Stimulated activated CD8-positive, alpha-beta memory T cell treated with anti-CD3 and anti-CD28 coated beads, Interleukin-7, amount 100 ng/mL, for 4 hours (primary cell): ENCODE measurements at places on chromosomes 6 and 20.

DNA sequence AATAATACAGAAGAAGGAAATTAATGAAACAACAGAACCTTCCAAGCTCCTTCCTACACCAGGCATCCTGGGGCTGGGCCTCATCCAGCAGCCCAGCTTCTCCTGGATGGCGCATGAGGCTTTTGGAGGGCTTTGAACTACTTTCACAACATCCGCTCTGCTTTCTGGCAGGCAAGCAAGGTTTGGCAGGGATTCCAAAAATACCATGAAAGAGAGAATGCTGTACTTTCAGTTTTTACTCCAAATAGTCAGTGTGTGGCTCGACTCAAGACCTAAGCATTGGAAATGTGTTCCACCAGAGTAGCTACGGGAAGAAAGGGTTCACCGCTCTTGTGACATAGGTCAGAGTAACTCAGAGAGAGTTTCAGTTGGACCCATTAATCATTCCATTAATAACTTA lies 125.4 kb downstream of the OPRM1 start:
- DNase-seq: no peak

DNA sequence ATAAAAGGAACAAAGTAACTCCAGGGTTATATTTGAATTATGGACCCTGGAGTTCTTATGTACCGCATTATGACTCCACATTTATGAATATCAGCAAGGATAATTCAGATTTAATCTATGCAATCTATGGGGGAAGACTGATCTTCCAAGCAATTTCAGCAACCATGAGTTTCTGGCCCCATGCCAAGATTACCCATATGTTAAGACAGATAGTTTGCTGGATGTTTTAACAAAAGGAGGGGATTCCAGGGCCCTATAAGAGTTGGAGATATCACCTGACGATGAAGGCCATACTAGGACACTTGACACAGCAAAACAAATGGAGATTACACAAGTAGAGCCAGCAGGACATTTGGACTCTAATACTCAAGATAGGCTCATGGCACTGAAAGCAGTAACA lies 45.9 kb upstream of the PLN start:
- no peak for DNase-seq

- DNase-seq: no peak
These were observed 370.7 kb upstream of the AGPAT4 start for GRCh38 chr6:161644521-161644920.

DNA sequence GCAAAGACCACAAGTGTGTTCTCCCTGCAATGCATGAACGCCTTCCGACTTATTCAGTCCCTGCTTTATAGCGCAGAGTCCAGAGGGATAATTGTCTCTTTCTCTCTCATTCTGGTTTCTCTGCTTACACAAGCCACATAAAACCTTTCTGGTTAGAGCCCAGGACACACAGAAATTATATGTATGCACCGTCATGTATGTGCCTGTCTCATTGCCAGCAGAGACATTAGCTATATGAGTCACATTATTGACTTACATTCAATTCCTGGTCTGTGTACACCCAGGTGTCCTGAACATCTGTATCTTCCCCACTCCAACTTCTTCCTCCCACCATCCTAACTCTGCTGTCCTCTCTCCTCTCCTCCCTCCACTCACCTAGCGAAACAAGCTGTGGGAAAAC lies 44.0 kb downstream of the LRFN2 start:
- no peak for DNase-seq

DNA sequence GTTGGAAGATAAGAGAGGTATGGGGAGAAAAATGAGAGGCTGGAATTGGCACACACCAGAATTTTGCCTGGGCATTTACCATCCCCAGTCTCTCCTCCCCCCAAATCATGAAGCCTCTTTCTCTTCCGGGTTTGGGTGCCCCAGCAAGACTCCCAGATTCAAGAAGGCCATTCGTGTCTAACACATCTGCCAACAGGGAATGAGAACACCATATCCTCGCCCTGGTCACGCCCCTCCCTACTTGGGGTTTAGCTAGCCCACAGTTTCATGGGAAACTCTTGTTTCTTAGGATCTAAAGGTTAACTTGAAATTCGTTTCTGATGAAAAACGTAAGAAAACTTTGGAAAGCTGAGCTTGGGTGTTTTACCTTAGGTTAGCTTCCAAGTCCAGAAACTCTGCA lies 105.5 kb upstream of the TMEM170B start:
- no peak for DNase-seq
